ENCODE measurements at places on chromosomes 2 and 18. TPM values are rescaled to one million over a fixed set of nuclear protein-coding genes. Genes with fewer than 3 reads are reported as not detected.
A peak's percentile ranks its signal among the peaks of the same experiment; 100 is the strongest.

DNA sequence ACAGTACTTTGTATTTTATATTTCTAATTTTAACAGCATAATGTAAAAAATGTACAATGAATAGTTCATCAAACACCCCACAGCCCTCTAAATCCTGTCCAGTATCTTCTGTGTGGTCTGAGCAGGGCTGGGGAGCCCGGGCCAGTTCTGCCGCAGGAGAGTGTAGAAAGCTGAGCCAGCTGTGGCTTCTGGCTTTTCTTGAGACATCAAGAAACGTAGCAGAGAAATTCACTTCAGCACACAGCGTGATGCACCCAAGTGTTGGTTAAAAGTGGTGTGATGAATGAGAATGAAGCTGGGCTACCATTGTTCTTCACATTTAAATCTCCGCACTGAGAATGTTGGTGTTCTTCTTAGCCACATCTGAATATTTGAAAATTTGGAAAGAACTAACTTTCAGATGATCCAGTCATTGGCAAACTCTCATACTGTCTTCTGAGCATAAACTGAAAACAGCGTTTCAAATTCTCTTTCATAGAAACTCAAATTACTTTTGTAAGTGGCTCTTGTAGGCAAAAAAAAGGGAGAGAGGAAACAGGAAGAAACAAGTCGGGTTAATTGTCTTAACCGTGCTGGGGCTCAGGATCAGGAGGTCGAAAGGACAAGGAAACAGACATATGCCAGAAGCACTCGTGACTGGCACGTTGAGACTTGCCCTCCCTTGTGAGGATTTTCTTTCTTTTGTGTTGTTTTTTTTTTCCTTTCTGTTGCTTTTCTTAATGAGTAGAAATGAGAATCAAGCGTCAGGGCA is 23.4 kb upstream of the TMEM87B start:
- no peaks in the 10 kb centered on the region for H3K27me3 ChIP-seq
- H3K36me3 ChIP-seq = no peaks in the 10 kb centered on the region
- H3K4me3 ChIP-seq = no peak overlapping the region
- DNase-seq = no peak

DNA sequence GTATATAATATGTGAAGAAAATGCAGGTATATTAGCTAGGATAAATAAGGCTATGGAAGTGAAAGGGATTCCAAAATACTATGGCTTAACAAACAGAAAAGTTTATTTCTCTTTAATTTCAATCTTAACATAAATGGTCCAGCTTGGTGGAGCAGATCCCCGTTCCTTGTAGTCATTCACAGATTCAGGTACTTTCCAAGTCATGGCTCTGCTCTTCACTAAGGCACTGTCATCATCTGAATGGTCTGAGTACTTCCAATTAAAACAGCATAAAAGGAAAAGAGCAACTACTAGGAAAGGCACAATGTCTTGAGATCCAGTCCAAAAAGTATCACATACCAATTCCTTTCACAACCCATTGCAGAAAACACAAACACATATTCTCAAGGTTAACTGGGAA is 63.4 kb downstream of the OLA1 start:
- H3K36me3 ChIP-seq = no peaks in the 10 kb centered on the region
- no peaks in the 10 kb centered on the region for H3K4me1 ChIP-seq
- H3K4me3 ChIP-seq = no peak overlapping the region
- no peak overlapping the region for H3K27ac ChIP-seq
- DNase-seq = no peak

- no peak overlapping the region for H3K4me3 ChIP-seq
- peaks cover 28% of the 10 kb centered on the region for H3K4me1 ChIP-seq
- H3K27ac ChIP-seq = no peak overlapping the region
- no peak for DNase-seq
- peaks cover 42% of the 10 kb centered on the region for H3K36me3 ChIP-seq
Measured at GRCh38 chr2:30155889-30156658, 9.3 kb downstream of the YPEL5 start.

GRCh38 chr2:25331686-25332365 is 9.9 kb downstream of the DNMT3A start:
- no peak overlapping the region for H3K4me3 ChIP-seq
- no peaks in the 10 kb centered on the region for H3K27me3 ChIP-seq
- no peak overlapping the region for H3K27ac ChIP-seq
- peaks cover 63% of the 10 kb centered on the region for H3K4me1 ChIP-seq
- no peaks in the 10 kb centered on the region for H3K36me3 ChIP-seq

The DSC2 gene
- 11.4 TPM for total RNA-seq

- H3K36me3 ChIP-seq = no peaks in the 10 kb centered on the region
- DNase-seq = no peak
- H3K4me3 ChIP-seq = no peak overlapping the region
- H3K27me3 ChIP-seq = no peaks in the 10 kb centered on the region
Measured at GRCh38 chr18:56639104-56639381, 651 bp upstream of the TXNL1 start.

DNA sequence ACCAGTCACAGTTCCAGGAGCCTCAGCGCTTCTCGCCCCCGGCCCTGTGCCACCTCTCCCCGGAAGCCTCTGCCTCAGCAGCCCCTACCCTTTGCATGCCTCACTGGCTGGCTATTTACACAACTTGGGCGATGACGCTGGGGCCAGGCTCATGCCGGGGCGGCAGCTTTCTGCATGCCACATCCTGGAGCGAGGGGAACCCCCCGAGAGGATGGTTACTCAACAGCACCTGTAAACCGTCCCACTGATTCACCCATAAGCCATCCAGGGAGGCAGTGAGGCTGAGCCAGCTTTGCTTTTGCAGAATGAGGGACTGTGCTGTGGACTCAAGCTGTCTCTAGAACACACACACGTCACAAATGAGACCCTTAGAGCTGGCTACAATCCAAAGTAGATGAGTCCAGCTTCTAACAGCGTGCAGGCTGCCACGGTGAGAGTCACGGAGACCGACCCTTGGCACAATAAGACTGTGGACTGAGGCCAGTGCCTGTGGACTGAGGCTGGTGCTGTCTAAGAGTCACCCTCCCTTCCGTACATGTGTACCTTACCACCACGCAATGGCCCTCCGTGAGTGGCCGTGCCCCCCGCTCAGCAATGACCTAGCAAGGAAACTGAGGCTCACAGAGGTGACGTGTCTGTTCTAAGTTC is 45.6 kb upstream of the ODC1 start:
- no peak overlapping the region for H3K27ac ChIP-seq
- no peak for DNase-seq
- no peaks in the 10 kb centered on the region for H3K4me1 ChIP-seq
- peaks cover 6% of the 10 kb centered on the region for H3K27me3 ChIP-seq
- no peak overlapping the region for H3K4me3 ChIP-seq

The MEP1B gene
- total RNA-seq = not detected

The SCN7A gene
- total RNA-seq = 8.5 TPM

- no peaks in the 10 kb centered on the region for H3K27me3 ChIP-seq
- DNase-seq = no peak
- no peaks in the 10 kb centered on the region for H3K4me1 ChIP-seq
- H3K36me3 ChIP-seq = no peaks in the 10 kb centered on the region
- no peak overlapping the region for H3K27ac ChIP-seq
Measured at GRCh38 chr2:209501579-209501978, 77.7 kb downstream of the MAP2 start.

- H3K36me3 ChIP-seq = no peaks in the 10 kb centered on the region
- no peaks in the 10 kb centered on the region for H3K4me1 ChIP-seq
- DNase-seq = no peak
- H3K4me3 ChIP-seq = no peak overlapping the region
- peaks cover 7% of the 10 kb centered on the region for H3K27me3 ChIP-seq
Measured at GRCh38 chr2:26838121-26838906, 9.6 kb upstream of the DPYSL5 start.

GRCh38 chr18:8260319-8260718 is 348.9 kb upstream of the RAB12 start:
- peaks cover 2% of the 10 kb centered on the region for H3K4me1 ChIP-seq
- H3K36me3 ChIP-seq = no peaks in the 10 kb centered on the region

DNA sequence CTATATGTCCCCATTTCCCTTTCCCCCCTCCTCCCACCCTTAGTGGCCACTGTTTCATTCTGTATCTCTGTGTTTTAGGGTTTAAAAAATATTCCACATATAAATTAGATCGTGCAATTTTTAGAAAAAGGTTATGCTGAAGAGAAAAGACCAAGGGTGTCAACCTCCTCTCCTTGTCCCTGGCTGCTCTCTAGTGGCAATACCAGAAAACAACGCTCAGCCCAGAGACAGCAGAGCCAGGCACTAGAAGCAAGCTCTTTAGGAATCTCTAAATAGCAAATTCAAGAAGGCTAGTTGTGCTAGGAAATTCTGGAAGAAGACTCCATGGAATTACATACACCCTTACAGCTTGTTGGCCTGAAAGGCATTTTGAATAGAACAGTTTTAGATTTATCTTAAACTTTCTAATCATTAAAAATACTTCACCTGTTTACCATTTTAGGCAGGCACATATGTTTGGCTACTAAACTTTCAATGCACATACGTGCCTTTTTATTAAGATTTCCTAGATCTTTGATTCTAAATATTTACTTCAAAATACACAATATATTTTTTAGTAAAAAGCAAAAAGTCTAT is 35.1 kb upstream of the RASGRP3 start:
- H3K4me1 ChIP-seq = no peaks in the 10 kb centered on the region
- H3K27me3 ChIP-seq = no peaks in the 10 kb centered on the region
- H3K36me3 ChIP-seq = no peaks in the 10 kb centered on the region
- peak; percentile 46 for DNase-seq
- H3K27ac ChIP-seq = no peak overlapping the region
- H3K4me3 ChIP-seq = no peak overlapping the region

The LYG2 gene
- not detected for total RNA-seq

DNA sequence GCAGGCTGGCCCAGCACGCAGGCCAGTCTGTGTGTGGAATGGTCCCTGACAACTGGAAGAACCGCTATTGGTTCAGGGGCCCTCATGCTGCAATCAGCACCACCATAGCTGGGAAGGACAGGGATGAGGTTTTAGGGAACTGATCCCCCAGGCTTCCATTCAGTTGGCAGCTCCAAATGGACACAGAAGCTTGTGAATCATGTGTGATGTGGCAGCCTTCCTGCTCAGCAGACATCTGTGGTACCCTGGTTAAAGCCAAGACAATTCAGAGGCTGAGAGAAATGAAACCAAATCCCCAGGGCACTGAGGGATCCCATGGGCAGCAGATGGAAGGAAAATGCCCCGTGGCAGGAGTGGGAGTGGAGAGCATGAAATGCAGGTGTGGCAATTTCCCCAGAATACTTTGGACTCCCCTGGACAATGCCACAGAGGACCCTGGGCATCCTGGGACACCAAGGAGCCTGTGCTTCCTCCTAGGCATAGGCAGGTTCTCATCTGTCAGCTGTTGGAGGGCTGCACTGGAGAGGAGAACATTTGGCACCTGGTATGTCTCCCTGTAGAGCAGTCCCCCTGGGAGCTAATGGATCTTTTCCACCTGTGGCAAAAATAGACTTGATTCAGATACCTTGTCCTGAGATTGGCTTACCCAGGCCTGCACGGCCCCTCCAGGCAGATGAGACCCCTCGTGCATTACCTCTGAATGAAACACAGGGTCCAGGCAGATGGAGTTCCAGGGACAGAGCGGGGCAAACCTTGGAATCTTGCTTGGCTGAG is 162.2 kb upstream of the BCL2L11 start:
- no peaks in the 10 kb centered on the region for H3K36me3 ChIP-seq
- H3K4me1 ChIP-seq = no peaks in the 10 kb centered on the region
- H3K4me3 ChIP-seq = no peak overlapping the region
- H3K27me3 ChIP-seq = no peaks in the 10 kb centered on the region
- no peak overlapping the region for H3K27ac ChIP-seq

The DTYMK gene
- total RNA-seq = 25.7 TPM

DNA sequence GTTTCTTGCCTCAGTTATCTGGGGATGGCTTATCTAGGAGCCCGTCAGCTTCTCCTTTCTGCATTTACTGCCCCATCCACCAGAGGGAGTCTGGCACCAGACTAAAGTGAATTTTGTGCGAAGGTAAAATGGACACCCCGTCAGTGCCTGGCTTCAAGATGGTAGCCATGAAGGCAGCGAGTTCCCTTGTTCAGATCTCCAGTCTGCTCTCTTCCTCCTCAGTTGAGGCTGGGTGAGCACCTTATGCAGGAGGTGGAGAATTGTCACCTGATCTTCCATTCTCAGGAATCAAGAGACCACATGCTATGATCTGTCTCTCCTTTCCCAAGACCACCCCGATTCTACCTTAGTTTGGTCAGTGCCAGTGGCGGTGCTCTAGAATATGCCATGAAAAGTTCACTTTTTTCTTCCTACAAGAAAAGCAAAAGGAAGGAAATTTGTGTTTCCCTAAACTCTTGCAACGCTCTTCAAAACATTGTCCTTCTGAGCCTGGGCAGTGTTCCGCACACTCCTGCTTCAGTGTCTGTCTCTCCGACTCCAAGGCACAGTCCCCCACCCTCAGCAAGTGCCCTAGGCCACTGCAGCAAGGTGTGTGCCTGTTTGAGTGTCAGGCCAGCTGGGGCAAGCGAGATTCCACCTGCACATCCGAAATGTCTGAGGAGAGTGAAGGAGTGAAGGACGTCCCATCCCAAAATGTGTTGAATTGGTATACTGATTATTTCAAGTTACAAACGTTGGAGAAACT is 168.6 kb downstream of the SS18 start:
- no peak overlapping the region for H3K27ac ChIP-seq
- no peaks in the 10 kb centered on the region for H3K36me3 ChIP-seq
- H3K4me3 ChIP-seq = no peak overlapping the region
- peak; percentile 69 for DNase-seq
- H3K4me1 ChIP-seq = no peaks in the 10 kb centered on the region

The MFSD2B gene
- not detected for total RNA-seq

GRCh38 chr2:167271932-167272331 is 383.7 kb downstream of the XIRP2 start:
- H3K4me1 ChIP-seq = no peaks in the 10 kb centered on the region
- H3K27me3 ChIP-seq = no peaks in the 10 kb centered on the region
- DNase-seq = no peak
- H3K4me3 ChIP-seq = no peak overlapping the region
- no peak overlapping the region for H3K27ac ChIP-seq

DNA sequence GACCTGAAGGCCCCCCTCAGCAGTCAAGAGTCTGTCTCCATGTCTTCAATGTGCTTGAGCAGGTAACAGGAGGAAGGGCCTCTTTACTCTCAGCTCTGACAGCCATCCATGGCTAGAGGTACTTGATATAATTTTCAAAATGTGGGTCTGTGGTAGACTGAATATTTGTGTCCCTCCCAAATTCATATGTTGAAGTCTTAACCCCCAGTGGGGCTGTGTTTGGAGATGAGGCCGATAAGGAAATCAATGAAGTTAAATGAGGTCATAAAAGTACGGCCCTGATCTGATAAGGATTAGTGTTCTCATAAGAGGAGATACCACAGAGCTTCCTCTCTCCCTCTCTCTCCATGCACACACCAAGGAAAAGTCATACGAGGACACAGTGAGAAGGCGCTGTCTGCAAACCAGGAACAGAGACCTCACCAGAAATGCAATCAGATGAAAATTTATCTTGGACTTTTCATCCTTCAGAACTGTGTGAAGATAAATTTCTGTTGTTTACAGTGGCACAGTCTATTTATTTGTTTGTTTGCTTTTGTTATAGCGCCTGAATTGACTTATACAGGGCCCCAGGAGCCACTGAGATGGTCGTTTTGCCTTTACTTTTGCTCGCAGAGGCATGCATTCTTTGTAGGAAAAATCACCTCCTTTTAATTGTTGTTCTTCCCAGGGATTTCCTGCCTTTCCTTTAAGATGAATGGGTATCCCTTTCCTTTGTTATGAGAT is 274.8 kb upstream of the TRIB2 start:
- DNase-seq = no peak
- no peaks in the 10 kb centered on the region for H3K4me1 ChIP-seq
- H3K36me3 ChIP-seq = no peaks in the 10 kb centered on the region
- H3K4me3 ChIP-seq = no peak overlapping the region
- no peak overlapping the region for H3K27ac ChIP-seq
- H3K27me3 ChIP-seq = no peaks in the 10 kb centered on the region
